DMS 273 treated with DMSO at 0.1 percent for 48 hours (cell line): ENCODE measurements at places on chromosomes 3 and 15.

DNA sequence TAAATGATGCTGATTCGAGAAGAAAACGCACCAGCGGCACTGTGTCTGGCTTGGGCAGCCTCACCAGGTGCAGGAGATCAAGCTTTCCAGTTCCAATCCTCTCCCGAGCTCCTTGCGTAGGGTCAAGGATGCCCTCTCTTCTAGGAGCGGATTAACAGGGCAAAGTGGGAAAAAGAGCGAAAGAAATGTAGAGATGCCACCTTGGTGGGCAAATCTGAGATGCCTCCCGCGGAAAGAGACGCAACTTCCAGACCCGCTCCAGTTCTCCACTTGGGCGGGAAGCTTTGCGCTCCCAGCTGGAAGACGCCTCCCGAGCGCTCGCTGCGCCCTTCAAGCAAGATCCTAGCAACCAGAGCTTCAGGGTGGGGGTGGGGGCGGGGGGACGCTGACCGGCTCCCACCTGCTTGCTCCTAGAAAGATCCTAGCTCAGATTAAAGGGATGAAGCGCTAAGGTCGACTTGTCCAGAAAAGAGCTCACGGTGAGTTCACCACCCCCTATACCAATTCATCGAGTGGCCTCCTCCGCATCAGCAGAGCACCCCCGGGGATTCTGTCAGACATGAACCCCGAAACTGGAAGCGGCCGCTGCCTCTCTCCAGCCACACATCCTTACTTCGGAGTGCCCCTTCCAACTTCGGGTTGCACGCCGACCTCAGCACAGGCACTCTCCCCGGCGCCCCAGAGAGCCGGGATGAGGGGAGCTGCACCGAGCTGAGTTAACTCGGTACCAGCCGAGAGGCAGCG lies 769 bp downstream of the TAFA4 start:
- no peak for DNase-seq

DNA sequence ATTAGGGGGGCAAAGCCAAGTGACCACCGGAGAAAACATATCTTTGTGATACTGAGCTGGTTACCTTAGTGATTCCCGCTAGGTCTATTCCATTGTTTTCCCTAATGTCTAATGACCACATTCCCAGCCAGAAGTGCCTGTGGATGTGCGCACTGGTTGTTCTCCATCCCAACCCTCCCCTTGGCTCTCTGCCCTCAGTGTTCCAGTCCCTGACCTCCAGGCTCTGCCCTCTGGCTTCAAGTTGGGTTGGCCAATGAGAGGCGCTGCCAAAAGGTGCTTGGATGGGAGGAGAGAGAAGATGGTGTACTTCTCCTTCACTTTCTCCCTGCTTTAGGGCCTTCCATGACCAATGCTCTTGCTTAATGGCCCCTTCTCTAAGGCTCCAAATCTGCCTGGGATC lies 2.4 kb downstream of the COLQ start:
- DNase-seq, result no peak

DNA sequence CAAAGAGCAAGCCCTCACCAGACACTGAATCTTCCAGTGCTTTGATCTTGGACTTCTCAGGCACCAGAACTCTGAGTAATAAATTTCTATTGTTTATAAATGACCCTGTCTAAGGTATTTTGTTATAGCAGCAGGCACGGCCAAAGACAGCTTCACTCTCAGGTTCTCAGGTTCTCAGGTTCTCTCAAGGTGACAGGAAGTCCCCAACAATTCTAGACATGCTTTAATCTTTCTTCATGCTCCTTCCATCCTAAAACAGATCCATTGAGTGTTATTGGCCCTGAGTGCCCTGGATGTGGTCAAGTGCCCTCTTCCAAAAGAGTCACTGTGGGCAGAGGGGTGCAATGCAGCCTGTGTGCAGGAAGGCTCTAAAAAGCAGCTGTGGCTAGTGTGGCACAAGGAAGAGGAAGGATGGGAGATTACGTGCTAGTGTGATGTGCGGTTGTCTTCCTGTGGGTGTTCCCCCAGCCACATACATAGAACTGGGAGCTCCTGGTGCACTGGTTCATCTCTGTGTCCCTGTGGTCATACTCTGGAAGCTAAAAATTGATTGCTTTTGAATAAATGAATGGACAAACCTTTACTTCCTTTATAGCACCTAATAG lies 11.0 kb upstream of the RAB7A start:
- DNase-seq, result no peak

DNA sequence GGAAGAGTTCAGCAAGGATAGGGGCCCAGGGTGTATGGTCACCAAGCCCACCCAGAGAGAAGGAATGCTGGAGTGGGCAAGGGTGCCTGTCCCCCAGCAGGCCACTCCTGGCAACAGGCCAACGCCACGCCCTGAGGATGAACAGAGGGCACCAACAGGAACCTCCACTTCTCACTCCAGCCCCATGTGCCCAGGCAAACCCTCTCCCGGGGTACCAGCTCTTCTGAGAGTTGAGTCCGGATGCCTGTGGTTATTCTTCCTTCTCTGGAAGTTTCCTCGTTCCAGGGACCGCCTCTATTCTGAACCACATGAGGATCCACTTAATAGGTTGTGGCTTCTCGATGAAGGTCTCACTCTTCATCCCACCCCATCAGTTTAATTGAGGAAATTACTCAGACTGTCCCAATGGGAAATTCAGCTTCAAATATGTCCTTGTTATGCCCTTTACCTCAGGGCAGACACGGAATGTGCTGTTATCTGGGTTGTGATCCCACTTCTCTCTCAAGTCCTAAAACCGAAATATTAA lies 114.3 kb downstream of the LIPC start:
- DNase-seq, result no peak

DNA sequence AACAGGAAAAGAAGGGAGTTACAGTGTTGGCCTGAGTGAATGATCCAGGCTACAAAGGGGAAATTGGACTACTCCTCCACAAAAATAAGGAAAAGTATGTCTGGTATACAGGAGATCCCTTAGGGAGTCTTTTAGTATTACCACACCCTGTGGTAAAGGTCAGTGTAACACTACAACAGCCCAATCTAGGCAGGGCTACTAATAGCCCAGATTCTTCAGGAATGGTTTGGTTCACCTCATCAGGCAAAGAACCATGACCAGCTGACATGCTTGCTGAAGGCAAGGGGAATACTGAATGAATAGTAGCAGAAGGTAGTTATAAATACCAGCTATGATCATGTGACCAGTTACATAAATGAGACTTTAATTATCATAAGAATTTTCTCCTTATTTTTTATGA lies 372.6 kb upstream of the ATP11B start:
- no peak for DNase-seq

DNA sequence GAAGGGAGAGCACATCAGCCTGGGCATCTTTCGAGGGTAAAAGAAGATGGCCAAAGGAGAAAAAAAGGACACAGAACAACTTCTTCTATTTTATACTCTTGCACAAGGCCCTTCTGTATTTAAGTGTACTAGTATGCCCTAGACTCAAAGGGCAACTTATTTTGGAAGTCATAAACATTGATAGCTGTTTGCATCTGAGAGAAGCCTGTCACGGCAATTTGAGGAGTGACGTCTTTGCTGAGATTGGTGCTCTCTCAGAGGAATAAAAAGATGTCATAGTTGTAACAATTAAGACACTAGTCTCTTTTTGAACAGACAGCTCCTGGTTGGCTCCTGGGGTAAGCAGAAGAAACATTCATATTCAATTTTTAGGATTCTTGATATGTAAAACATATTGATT lies 260.4 kb upstream of the TTC14 start:
- no peak for DNase-seq
